Thoracic aorta (tissue), 2 donors: ENCODE measurements at places on chromosomes 16 and 17.

GRCh38 chr16:64493709-64494108 is 628.2 kb downstream of the CDH11 start:
- no peak for DNase-seq

GRCh38 chr16:81220349-81220748 is 18.1 kb upstream of the BCO1 start:
- no peak for DNase-seq

- no peak for DNase-seq
Observed at GRCh38 chr16:69775563-69775962, 13.4 kb downstream of the WWP2 start.

GRCh38 chr16:57959804-57960203 is 11.1 kb downstream of the CNGB1 start:
- no peak for DNase-seq

GRCh38 chr17:77506371-77506991 is 365.7 kb downstream of the SEC14L1 start:
- no peak for DNase-seq

DNA sequence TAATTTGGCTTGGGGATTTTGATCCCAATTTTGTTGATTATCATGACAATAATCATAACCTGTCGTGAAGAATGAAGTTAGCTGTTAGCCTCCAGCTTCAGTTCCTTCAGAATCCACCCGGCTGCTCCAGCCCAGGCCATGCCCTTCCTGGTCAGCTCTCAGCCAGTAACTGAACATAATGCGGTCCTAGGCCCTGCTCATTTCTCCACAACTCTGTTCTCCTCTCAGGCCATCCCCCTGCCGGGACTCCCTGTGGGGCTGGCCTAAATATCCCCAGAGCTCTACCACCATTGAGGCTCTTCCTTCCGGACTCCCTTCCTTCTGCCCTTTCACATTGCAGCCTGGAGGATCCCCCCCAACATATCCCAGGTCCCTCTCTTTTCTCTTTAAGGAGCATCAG is 833.4 kb upstream of the GOT2 start:
- DNase-seq: no peak

DNA sequence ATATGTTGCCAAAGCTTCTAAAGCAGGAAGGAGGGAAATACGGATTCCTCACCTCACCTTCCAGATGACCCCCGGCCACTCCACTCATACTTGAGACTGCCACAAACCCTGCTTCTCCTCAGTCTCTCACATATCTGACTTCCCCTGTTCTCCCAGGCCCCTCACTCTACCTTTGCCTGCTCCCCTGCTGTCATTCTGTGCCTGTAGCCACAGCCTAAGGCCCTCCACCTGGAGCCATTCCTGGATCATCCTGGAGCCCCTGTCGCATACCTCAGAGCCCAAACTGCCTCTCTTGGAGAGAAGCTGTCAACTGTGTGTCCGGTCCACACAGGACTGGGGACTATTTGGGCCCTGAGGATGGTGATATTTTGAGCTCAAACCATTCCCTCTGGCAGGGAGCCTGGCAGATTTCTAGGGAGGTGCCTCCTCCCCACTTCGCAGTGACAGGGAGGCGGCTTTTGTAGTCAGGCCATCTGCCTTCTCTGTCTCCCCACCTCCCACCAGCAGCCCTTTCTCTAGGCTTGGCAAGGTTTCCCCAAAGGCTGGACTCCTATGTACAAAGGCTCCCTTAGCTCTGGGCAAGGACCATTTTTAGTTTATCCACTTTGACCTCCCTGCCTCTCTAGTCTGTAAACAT is 2.3 kb upstream of the MED24 start:
- DNase-seq: no peak

GRCh38 chr16:55051571-55052347 is 121.1 kb downstream of the IRX5 start:
- no peak for DNase-seq

DNA sequence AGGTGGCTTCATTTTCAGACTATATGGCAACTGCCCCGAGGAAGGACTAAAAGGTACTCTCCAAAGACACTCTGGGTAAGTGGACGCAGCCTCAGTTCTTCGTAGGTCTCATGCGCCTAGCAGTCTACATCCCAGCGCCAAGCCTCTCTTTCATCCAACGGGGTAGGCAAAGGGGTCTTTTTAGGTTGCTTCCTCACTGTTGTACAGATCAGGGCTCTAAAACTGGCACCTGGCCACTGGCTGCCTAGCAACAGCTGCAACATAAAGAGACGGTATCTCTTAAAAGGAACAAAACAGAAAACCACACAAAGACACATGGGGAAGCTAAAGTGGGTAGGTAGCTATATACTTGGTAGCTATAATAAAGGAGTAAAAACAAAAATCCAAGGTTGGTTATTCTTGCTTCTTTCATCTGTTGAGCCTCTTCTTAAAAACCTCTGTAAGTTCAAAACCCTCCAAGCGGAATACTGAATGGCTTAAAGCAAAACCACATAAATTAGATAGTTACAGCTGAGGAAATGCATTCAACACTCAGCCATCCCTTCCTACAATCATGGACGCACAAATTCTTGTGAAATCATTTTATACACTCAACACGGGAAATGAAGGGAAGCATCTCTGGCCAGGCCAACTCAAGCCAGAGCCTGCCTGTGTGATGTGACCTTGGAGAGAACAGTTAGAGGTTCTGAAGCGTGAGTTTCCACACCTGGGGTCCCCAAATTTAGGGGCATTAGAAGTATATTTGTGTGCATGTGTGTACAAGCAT is 22.7 kb downstream of the CYTH1 start:
- DNase-seq: no peak

GRCh38 chr17:61943117-61943516 is 15.3 kb upstream of the INTS2 start:
- no peak for DNase-seq

GRCh38 chr16:19118938-19119431 is 5.2 kb downstream of the ITPRIPL2 start:
- no peak for DNase-seq

GRCh38 chr16:20620770-20621169 is 44.6 kb upstream of the ACSM2B start:
- no peak for DNase-seq

DNA sequence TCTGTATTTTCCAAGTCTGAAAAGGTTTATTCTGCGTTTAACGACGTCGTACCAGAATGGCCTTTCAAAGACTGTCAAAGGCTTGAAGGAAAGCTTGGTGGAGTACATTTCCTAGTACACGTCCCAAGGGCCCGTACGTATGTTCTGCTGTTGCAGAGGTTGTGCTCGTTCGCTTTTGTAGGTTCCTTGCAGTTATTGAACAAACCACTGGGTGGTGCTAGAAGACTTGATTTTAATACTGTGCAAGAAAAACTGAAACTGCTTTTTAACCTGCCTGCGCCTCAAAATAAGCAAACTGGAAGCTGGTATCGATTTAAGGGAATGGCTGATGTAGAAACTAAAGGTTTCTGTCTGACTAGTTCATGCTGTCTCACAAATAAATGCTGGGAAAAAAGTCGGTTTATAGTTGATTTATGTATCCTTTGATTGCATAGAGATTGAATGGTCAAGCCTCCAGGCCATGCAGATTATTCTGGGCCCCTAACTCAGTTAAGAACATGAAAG is 54.6 kb downstream of the USP10 start:
- DNase-seq: peak; percentile 46

DNA sequence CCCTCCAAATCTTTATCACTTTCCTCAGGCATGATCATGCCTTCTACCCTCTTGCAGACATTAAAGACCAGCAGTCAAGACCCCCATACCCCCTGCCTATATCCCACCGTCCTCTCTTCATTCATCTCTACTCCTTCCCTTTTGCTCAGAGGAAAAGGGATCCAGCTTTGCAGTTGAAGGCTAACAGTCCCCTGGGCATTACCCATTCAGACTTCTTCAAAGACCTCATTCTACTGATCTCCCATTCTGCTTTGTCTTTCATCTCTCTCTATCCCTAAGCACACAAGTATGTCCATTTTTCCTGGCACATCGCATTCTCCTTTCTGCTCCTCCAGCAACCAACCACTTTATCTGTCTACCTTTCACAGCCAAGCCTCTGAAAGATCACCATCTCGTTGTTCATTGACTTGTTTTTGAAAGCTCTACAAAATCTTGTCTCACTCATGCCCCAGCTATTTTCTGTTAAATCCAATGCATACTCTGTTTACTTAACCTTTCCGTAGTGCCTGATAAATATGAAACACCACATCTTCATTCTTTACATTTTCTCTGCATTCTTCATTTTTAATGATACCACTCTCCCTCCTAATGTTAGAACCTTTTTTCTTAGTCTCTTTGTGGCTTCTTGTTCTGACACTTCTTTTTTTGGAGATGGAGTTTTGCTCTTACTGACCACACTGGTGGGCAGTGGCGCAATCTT is 14.1 kb upstream of the LCMT1 start:
- no peak for DNase-seq

DNA sequence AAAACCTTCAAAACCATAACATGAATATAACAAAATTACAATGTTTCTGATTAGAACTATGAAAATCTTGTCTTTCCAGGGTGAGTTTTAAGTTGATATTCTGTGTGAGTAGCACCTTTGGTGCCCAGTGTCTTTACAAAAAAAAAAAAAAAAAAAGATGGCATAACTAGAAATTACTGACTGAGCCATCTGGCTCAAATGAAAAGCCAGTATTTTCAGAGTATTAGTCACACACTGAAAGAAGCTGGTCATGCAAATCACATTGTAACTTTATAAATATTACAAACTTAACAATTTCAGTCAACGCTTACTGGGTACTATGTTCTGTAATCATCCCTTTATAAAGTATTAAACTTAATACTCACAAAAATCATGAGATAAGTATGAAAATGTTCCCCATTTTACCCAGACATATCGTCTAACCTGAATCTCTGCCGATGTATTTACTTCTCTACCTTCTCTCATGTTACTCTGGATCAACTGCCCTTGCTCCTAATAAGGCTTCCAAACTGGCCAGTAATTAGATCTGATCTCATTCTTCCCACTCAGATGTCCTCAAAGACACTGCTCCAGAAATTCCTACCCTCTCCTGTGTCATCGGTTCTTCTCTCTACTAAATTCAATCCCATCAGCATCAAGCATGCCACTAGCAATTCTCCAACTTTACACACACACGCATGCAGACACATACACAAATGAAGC is 25.4 kb downstream of the UBE2G1 start:
- DNase-seq: no peak

DNA sequence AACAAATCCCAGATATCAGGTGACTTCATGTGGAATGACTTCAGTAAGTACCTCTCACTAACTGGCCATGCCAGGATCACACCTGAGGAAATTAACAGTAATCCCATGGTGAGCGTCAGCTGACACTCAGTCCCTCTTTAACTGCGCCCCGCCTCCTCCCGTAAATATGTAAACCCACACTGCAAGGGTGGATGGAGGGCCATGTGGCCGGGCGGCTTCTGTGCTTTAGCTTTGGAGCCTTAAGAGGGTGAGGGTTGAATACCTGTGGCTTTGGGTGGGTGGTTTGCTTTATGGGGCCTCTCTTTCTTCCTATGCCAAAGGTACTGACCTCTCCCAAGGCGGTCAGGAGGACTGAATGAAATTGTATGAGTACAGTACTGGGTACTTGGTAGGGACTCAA is 141.7 kb downstream of the MRM1 start:
- DNase-seq: no peak

DNA sequence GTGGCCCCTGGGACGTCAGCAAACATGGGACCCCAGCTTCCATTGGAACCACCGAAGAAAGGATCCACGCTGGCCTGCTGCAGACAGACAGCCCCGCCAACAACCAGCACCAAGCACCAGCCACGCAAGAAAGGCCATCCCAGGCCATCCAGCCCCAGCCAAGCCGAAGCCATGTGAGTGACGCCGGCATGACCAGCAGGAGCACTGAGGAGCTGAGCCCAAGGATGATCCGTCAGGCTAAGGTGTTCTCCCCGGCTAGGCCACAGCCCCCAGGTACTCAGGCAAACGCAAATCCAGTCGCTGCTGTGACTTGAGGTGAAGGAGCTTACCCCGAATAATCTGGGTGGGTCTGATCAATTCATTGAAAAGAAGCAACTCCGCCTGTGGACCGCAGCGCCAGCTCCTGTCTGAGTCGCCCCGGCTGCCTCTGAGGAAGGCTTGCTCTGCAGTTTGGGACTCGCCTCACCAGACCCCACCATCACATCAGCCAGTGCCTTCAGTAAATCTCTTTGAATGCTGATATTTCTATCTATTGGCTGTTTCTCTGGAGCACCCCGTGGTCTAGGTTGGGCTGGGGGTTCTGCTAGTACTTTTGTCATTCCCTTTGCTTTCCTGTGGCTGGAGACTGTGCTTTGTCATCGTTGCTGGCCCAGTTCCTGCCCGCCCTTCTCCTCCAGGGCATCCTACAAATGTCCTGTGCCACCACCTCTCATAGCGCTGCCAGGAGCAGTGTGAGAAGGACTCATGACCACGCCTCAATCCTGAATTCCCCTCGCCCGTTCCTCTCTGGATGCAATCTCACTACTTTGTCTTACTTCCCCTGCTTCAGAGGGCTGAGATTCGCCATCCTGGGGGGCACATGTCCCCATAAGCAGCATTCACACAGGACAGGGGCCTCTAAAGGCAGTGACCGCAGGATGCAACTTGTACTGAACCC is 8.1 kb upstream of the CBX2 start:
- DNase-seq: no peak

GRCh38 chr16:14957576-14958322 is 17.1 kb upstream of the PDXDC1 start:
- DNase-seq: no peak

GRCh38 chr17:79388556-79389295 is 222.1 kb downstream of the RBFOX3 start:
- no peak for DNase-seq

DNA sequence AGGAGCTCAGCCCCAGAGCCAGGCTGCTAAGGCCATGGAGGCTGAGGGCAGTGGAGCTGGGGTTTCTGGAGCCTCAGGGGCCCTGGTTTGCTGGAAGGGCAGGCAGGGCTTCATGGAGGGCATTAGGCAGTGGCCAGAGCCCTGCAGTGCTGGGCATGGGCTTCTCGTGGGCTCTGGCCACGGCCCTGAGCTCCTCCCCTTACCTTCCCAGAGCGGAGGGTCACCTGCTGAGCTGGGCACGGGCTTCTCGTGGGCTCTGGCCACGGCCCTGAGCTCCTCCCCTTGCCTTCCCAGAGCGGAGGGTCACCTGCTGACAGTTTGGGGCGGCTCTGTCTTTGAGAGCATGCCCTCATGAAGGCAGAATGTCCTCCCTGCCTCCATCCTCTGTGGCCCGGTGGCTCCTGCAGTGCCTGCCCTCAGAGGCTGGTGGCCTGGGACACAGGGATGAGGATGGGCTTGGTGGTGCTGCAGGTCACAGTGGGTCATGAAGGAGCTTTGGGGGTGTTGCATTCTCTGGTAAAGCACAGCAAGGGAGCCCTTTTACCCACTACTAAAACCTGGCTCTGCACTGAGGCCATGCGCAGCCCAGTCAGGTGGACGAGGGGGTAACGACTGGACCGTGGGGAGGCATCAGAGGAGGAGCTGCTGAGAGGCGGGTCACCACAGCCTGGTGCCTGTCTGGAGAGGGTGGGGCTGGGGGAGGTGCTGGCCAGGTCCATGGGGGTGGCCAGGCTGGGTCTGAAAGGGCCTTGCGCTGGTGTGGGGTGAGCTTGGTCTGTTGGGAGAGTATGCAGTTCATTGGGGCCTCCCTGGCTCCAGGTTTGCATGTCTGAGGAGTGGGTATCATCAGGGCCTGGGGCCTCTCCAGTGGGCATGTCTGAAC is 2.9 kb upstream of the RNPS1 start:
- no peak for DNase-seq
